EH (cell line): ENCODE measurements at places on chromosomes 11 and 22.

GRCh38 chr11:69008737-69009440 lies 4.2 kb downstream of the MRGPRF start:
- DNase-seq: peak; percentile 98

GRCh38 chr11:112881461-112881860 lies 79.8 kb upstream of the NCAM1 start:
- peak; percentile 44 for DNase-seq

DNA sequence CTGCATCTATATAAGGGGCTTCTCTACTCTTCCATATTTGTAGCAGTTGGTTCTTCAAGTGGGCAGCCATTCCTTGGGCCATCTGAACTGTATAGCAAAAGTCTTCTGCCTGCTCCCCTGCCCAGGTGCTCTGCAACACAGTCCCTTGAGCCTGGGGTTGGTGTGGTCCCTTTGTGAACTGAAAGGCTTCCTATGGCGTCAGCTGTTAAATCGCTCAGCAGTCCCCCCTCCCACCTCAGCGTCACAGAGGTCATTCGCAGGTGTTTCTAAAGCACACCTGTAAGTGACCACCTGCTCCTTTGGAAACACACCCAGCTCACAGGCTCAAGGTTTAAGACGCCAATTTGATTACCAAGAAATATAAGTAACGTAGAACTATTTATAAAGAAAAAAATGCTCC lies 37.0 kb downstream of the CYB5R2 start:
- no peak for DNase-seq

GRCh38 chr11:64245797-64246620 lies 734 bp downstream of the PPP1R14B start:
- peak; percentile 95 for DNase-seq

DNA sequence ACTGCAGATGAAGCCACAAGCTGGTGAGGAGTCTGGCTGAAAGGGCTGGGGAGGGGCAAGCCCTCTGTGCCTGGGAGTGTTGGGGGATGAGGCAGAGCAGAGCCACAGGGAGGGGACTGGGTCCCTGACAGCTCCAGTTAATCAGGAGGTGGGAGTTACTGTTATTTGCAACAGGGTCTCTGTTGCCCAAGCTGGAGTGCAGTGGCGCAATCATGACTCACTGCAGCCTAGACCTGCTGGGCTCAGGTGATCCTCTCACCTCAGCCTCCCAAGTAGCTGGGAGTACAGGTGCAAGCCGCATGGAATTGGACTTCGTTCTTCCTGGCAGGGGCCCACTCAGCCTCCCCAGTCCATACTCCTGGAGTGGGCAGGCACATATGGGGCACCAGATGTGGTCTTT lies 7.7 kb downstream of the SCN2B start:
- DNase-seq: no peak

GRCh38 chr11:10158461-10158860 lies 135.6 kb downstream of the SBF2 start:
- DNase-seq: peak; percentile 20

GRCh38 chr22:20783844-20784723 lies 10.2 kb downstream of the SERPIND1 start:
- peak; percentile 70 for DNase-seq

DNA sequence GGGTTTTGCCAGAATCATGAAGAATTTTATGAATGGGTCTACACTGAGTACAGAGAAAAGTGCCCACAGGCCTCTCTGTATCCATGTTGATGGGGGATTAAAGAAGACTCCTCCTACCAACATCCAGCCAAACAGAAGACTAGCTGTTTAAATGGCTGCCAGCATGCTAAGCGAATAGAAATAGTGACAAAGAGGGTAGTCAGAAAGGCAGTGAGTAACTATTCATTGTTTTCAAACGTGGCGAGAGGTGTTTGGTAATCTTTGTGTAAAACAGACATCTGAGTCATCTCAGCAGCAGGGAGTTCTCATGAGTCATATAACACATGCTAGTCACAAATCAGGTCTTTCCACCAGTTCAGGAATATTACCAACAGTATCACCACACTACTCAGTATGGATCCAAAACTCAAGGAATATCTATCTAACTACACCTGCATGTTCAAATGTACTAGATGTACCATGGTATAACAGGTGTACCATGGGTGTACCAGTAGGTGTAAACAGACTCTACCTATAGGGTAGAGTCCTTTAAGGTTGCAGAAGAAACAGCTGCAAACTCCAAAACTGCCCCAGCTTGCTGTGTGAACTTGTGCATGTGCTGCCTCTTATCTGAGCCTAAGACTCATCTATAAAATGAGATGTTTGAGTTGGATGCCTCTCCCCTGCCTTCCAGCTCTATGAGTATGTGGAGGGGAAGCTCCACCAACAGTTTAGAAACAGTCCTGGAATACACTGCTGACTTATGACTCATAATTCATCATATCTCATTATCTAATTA lies 82.0 kb downstream of the SLC1A2 start:
- DNase-seq: peak; percentile 98

- DNase-seq: no peak
Observed at GRCh38 chr11:72750556-72751115, 1.6 kb downstream of the ARAP1 start.

DNA sequence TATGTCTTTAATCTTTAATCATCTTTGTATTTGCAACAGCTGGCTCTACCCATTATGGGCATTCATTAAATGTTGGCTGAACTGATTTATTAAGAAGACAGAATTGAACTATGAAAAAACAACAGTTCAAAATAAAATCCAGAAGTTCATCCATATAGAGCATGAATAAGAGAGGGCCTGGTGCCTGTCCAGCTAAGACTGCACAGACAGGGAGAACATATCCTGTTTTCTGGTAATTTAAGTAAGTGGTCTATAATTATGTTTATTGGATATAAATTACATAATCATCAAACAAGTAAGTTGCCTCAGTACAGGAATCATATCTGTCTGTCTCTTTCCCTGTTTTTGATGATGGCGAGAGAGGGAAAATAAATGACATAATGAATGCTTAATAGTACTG lies 137.2 kb downstream of the RBFOX2 start:
- DNase-seq: no peak

DNA sequence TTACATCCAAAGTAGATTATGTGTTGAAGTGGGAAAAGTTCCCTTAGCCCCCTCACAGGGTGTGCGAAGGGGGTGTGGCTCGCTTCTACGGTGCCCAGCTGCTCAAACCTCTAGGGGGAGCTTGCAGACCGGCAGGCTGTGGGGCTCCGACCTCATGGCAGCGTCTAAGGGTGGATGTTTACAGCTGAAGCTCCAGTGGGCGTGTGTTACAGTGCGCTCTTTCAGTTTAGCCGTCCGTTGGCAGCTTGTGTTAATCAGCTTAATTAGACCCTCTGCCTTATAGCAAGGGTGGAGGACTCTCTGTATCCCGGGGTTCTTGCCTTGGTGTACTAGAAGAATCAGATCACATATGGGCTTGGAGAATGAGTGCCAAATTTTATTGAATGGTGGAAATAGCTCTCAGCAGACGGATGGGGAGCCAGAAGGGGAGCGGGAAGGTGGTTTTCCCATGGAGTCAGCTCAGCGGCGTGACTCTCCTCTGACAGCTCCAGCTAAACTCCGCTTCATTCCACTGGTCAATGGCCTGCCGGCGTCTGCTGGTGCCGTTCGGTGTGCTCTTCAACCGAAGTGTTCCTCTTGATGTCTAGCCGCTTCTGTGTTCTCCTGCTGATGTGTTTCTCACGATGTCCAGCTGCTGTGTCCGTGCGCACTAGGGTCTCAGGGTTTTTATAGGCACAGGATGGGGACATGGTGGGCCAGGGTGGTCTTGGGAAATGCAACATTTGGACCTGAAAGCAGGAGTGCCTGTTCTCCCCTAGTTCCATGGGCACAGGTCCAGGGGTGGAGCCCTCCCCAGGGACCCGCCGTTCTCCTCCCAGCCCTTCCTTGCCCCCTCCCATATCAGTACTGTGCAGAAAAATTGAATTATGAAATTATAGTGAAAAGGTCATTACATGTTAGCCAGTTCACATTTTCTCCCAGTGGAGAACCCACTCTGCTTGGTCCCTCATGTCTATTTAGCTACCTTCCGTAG lies 28.6 kb upstream of the OR10G7 start:
- DNase-seq: peak; percentile 62

GRCh38 chr22:31574055-31574670 lies 77.8 kb downstream of the SFI1 start:
- DNase-seq: no peak

GRCh38 chr11:73950869-73951710 lies at the start of gene DNAJB13:
Gene DNAJB13, plus strand, starts transcription at chr11:73951026. Its CDS starts 44 bp downstream, at chr11:73951070.
- DNase-seq: peak; percentile 68

GRCh38 chr11:60455531-60456042 lies at the start of gene MS4A1:
Gene MS4A1, plus strand, starts transcription at chr11:60455847. Its CDS starts 6,528 bp downstream, at chr11:60462375.
- no peak for DNase-seq

DNA sequence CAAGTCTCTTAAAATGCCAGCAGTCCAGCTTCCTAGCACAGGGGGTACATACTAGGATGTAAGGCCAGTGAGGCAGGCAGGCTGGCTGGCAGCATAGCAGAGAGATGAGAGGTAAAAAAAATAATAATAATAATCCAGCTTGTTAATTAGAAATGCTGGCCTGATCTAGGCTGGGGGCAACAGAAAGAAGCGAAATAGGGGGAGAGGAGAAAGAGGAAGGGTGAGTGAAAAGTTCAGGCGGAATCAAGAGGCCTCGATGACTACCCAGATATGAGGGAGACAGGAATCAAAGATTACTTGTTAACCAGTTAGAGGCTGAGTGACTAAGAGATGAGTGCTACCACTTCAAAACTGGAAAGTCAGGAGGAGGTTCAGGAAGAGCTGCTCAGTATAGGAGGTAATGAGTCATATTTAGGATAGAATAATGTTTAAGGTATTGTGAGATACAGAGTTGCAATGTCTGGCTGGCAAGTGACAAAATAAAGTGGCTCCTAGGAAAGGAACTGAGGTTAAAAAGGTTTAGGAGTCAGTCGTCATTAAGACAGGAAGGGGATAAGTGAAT lies 2.8 kb downstream of the ALKBH8 start:
- DNase-seq: peak; percentile 82

GRCh38 chr11:1511937-1512496 lies 25.4 kb upstream of the MOB2 start:
- DNase-seq: no peak

GRCh38 chr11:116602637-116602942 lies 170.2 kb downstream of the BUD13 start:
- no peak for DNase-seq

- no peak for DNase-seq
Observed at GRCh38 chr11:57556041-57556440, 11.4 kb downstream of the UBE2L6 start.

- no peak for DNase-seq
Observed at GRCh38 chr11:132379540-132379939, 1009.1 kb downstream of the NTM start.

GRCh38 chr11:72762641-72763304 lies 10.6 kb upstream of the ARAP1 start:
- DNase-seq: no peak

- peak; percentile 37 for DNase-seq
Observed at GRCh38 chr22:35205961-35206360, 51.3 kb upstream of the HMGXB4 start.

DNA sequence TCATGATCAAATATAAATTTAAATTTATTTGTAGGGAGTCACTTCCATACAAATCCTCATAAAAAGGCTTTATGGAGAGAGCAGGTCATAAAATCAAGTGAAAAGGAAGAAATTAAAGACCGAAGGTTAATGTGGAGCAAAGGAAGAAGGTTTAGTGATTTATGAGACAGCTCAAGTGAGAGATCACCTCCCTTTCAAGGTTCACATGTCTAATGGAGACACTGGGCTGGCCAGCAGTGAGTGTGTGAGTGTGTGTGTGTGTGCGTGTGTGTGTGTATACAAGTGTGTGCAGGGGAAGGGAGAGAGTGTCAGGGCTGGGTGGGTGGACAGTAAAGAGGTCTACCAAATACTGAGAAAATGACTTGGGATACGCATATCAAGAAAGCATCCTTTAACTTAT lies 251.2 kb downstream of the FAT3 start:
- no peak for DNase-seq

DNA sequence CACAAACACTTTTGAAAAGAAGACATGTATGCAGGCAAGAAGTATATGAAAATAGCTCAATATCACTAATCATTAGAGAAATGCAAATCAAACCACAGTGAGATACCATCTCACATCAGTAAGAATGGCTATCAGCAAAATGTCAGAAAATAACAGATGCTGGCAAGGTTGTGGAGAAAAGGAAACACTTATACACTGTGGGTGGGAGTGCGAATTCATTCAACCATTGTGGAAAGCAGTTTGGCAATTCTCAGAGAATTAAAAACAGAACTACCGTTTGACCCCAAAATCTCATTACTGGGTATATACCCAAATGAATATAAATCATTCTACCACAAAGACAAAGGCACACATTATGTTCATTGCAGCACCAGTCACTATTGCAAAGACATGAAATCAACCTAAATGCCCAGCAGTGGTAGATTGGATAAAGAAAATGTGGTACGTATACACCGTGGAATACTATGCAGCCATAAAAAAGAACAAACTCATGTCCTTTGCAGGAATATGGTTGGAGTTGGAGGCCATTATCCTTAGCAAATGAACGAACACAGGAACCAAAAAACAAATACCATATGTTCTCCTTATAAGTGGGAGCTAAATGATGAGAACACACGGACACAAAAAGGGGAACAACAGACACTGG lies 18.5 kb downstream of the MMP13 start:
- no peak for DNase-seq

- DNase-seq: no peak
Observed at GRCh38 chr11:123762422-123762821, 8.1 kb upstream of the OR6X1 start.

DNA sequence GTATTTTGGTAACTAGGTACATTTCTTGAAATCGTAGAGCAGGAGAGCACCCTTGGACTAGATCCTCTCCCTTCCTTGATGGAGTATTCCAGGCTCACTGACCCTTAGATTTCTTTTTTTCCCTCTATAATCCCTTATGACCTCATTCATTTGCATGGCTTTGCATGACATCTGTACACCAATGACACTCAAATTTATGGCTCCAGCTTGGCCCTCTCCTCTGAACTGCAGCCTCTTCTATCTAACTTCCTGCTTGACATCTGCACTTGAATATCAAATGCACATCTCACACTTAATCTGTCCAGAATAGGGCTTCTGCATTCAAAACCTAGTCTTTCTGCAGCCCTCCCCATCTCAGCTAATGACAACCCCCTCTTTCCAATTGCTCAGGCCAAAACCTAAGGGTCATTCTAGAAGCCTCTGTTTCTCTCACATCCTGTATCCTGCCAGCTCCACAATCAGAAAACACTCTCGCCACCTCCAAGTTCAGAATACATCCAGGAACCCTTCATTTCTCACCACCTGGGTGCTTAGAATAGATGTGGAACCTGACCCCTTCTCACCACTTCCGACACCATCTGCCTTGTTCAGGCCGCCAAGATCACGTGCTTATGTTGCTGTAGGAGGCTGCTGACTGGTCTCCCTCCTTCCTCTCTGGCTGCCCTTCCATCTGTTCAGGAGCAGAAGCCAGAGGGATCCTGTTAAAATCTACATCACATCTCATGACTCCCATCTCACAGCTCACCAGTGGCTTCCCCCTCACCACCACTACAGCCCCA lies 138.9 kb upstream of the MTNR1B start:
- DNase-seq: no peak

DNA sequence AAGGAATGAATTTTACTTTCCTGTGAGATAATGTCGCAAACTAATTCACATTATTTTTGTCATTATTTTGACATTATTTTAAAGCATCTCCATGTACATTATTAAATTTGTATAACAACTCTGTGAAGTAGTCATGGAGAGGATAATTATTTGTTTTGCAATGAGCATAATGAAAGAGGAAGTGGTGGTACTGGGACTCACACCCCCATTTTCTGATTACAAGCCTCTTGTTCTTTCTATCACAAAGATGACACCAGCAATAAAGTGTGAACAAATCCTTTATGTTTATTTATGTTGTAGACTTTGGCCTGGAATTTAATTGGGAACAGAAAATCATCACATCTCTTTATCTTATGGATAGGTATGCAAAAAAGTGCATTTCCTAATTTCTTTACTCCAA lies 522.6 kb downstream of the TMEM135 start:
- no peak for DNase-seq
